ENCODE measurements at places on chromosomes 1 and 21.

DNA sequence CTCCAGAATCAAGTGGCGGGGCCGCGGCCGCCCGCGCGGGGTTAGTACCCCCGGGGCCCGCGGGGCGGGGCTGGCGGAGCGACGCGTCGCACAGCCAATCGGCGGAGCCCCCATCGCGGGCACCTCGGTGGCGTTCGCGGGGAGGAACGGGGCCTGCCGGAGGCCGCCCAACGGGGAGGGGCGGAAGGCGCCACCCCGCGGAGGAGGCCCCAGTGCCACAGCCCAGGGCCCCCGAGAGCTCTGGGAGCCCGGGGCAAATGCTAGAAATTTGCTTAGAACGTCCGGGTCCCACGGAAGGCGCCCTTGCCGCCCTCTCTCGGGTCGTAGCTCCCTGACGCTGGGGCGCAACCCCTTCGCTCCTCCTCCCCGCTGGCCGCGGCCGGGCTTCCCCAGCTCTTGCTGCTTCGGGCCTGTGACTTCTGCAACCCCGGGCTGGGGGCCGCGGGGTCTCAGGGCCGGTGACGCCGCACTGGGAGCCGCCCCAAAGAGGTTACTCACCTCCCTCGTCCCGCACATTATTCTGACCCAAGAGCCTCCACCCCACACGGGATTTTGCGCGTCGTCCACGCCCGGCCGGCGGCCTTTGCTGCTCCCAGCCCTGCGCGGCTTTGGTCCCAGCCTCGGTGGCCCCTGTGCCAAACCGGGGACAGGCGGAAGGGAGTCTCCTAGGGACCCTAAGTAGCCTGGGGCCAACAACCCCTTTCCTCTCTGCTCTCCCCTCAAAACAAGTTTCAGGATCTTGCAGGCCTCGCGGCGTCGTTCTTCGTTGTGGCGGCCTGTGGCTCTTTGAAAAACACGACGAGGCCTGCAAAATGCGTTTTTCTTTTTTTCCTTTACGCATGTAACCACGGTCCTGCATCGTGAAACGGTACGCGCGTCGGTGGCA lies at the start of gene RUNX3:
RUNX3 (minus strand) TSS at position 17 of the 886 bp plus-strand sequence. CDS start 408 bp downstream, outside the sequence.
- peak; percentile 86 for DNase-seq

GRCh38 chr1:239995281-239995680 lies 96.4 kb upstream of the FMN2 start:
- DNase-seq, result no peak

- DNase-seq, result no peak
These were observed 372.1 kb downstream of the PTPRC start for GRCh38 chr1:199010933-199011332.

DNA sequence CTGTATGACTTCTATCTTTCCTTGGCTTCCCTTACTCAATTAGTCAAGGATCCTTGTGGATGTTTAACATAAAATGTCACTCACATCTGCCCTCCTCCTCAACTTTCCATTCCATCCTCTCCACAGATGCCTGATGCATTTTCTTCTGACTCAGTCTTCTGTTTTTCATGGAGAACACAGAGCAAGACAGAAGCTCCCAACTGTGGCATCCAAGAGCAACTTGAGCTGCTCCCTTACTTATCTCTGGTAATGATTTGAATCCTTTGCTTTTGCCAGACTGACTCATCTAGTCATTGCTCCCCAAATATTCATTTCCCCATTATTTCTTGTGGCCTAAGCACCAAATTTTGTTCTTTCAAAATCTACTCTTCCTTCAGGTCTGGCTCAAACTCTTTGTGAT lies 120.6 kb downstream of the LYPLAL1 start:
- no peak for DNase-seq

DNA sequence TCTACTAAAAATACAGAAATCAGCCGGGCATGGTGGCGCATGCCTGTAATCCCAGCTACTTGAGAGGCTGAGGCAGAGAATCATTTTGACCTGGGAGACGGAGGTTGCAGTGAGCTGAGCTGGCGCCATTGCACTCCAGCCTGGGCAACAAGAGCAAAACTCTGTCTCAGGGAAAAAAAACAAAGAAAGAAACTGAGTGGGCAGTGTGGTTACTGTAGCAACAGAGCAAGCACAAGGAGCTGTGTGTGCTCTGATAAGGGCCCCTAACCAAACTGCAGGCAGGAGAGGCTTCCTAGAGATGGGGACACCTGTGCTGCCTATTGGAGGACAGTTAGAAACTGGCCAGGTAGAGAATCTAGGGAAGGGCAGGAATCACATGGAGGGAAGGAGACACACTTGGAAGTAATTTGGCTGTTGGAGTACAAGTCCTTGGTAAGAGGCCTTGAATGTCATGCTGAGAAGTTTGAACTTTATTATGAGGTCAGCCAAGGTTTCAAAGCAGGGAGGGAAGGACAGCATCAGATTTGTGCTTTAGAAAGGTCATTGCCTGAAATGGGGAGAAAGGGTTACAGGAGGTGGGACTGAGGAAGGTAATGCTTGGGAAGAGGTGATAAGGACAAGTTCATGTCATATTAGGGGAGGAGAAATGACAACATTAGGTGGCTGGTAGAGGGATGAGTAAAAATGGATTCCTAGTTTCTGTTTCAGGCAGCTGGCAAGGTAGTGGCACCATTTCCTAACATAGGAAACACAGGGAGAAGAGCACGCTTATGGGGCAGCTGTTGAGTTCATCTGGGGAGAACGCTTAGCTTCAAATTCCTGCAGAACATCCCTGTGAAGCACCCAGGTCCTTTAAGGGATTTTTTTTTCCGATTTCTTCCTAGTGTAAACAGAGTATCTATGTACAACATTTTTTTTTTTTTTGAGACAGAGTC lies 69.2 kb upstream of the ARTN start:
- no peak for DNase-seq

GRCh38 chr21:37338671-37339551 lies 27.7 kb upstream of the DYRK1A start:
- no peak for DNase-seq
